ENCODE measurements at places on chromosomes 5 and 9.

DNA sequence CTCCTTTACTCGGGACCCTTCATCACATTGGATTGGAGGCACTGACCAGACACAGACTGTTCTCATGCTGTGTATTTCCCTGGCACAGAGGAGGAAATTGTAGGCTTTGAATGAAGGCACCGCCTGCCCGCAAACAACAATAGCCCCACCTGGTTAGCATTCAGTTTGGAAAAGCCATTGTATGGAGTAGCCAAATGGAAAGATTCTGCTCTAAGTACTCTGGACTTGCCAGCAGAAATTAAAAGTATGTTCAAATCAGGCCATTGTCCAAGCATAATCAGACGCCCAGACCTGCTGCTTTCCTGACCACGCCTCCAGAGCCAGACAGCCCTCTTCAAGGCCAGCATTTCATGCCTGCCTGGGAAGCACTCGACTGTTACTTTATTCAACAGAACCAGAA lies 8.0 kb upstream of the SEMA4D start:
- no peak for DNase-seq

DNA sequence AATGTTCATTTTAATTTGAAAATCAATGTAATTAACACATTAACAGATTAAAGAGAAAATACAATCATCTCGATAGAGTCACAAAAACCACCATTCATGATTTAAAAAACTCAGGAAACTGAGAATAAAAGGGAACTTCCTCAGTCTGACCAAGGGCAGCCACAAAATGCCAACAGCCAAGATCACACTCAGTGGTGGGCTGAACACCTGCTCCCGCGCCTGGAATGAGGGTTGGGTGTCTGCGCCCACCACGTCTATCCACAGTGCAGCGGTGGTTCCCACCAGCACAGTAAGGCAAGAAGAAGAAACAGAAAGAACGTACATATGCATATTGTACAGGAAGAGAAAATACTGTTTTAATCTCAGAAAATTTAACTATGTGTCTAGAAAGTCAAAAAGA lies 11.7 kb upstream of the NSMF start:
- DNase-seq: no peak

DNA sequence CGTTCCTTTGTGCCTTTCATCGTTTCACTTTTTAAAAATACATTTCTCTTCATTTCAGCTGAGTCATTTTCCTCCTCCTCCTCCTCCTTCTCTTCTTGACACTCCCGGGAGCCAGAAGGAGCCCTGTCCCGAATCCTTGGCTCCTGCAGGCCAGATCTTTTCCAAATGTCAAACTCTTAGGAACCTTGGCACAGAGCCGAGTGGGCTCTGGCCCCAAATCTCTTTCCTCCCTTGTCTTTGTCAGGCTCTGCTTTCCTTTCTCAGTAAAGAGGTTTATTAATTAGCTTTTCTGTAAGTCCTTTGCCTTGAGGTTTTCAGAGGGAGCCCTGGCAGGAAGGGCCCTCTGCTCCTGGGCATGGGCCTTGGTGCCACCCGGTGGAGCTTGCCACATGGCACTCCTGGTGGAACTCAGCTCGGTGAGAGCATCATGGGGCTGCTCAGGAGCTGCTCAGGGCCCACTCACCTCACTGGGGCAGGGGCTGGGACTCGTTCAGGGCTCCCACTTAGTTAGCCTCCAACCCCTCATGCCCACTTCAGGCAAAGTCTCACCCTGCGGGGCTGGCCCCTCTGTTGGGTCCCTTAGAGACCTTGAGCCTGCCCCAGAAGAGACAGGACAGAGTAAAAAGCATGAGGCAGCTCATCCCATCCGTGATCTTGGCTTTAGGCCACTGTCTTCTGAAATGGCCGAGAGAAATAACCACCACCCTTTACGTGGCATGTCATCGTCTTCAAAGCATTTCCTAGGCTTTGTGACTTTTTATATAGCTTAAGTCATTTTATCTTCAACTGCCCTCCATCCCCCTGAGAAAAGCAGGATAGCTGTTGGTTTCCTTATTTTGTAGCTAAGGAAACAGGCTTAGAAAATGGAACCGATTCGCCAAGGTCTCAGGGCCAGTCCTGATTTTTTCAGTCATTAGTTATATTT lies 17.1 kb downstream of the STC2 start:
- DNase-seq: peak; percentile 69

DNA sequence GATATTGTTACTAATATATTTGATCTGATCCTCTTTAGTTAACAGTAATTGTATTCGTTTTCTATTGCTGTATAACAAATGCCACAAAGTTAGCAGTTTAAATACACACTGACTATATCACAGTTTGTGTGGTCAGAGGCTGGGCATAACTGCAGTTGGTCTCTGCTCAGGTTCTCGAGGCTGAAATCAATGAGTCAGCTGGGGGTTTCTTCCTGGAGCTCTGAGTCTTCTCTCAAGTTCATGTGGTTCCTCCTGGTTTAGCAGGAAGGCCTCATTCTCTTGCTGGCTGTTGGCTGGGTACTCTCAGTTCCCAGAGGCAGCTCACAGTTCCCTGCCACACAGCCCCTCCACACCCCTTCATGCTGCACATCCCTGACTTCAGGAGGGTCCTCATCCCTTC lies 20.7 kb downstream of the COL23A1 start:
- no peak for DNase-seq

- DNase-seq: no peak
Measured at GRCh38 chr5:25005431-25005830, 360.7 kb upstream of the CDH10 start.

- no peak for DNase-seq
Measured at GRCh38 chr5:122967085-122967484, 69.4 kb downstream of the PPIC start.

GRCh38 chr5:82821846-82822633 lies 255.2 kb downstream of the TMEM167A start:
- DNase-seq: no peak

- DNase-seq: no peak
Measured at GRCh38 chr9:5721279-5722087, 92.6 kb downstream of the RIC1 start.

GRCh38 chr5:91388362-91388761 lies 5.2 kb upstream of the ARRDC3 start:
- DNase-seq: no peak

DNA sequence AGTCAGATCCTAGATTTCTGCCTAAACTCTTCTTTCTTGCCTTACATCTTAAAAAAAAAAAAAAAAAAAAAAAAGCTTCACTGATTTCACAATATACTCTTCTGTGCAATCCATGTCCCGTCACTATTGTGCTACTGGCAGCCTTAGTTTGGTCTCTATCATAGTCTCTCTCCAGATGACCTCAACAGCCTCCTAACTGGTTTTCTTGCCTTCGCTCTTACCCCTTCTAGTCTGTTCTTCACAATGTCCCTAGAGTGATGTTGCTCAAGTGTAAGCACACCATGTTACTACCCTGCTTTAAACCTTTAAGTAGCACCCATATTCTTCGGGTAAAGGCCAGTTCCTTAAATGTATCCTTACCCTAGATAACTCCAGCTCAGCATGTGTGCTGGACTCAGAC lies 25.8 kb downstream of the CD180 start:
- DNase-seq: no peak

DNA sequence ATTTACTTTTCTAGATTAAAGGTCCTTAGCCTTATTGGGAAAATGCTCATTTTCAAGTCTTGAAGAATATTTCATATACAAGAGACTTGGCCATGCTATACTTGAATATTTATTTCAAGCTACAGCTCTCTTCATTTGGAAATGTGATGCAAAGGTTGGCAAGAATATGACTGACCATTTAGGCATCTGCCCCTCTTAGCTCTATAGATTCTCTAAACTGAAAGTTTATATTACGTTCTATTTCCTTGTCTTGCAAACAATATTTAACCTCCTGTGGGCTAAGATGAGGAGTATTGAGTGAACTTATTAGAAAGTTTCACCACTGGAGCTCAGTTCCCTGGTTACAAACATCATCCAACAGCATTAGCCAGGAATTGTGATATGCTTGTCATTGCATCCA lies 593.1 kb downstream of the MAT2B start:
- DNase-seq: no peak

GRCh38 chr5:98930972-98931762 lies 2.4 kb upstream of the CHD1 start:
- DNase-seq: no peak

GRCh38 chr9:104944356-104944755 lies 16.4 kb upstream of the ABCA1 start:
- DNase-seq: no peak

GRCh38 chr5:177369645-177370440 lies 12.1 kb downstream of the RGS14 start:
- no peak for DNase-seq

GRCh38 chr5:17925276-17925675 lies 291.0 kb downstream of the TAF11L14 start:
- DNase-seq: no peak

DNA sequence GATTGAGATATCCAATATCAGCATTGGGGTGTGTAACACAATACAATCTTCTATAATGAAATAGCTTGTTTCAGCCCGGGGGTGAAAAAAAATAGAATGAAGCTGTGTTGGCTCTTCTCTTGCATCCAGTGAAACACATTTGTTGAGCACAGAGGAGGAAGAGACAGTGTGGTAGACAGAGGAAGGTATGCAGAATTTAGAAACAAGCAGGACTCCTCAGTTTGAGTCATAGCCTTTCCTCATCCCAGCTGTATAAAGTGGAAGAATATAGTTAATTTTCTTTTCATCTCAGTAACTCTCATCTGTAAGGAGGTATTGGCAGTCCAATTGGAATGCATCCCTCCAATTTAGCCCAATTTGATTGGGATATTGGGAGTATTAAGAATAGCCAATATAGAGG lies 302.2 kb upstream of the VLDLR start:
- no peak for DNase-seq

GRCh38 chr9:2166203-2166602 lies 151.1 kb downstream of the SMARCA2 start:
- DNase-seq: no peak

- DNase-seq: no peak
Measured at GRCh38 chr5:40945111-40945510, 35.8 kb downstream of the C7 start.

DNA sequence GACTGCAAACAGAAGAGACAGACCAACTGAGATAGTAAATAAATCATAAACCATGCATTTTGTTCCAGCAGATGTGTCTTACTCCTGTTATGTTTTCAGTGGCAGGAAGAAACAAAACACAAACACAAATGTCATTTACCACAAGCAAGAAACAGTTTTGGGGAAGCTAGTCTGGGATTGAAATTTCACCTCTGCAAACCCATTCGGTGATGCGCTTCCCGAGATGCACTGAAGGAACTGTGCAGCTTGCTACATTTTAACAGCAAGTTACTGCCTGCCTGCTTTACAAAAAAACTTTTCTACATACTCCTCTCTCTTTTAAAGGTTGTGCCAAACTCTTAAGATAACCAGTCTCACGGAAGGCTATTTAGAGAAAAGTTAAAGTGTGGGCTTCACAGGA lies 3.2 kb downstream of the MACROH2A1 start:
- DNase-seq: no peak

DNA sequence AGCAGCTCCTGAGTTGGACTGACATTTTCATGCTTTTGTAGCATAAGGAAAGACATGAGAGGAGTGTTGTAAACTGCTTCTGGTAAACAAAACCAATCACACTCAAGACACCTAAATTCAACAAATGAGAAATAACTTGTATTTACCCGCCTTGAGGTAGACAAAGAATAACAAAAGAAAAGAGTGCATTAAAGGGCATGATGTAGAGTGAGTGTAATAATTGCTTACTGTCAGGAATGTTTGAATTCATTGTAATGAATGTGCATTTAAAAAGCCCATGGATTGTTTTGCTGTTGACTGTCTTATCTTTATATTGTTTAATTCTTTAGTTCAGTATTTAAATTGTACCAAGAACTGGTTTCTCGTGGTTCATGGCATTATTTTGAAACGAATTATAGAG lies 61.8 kb downstream of the KDM4C start:
- DNase-seq: no peak

- no peak for DNase-seq
Measured at GRCh38 chr5:92923885-92924284, 657.1 kb downstream of the NR2F1-AS1 start.

DNA sequence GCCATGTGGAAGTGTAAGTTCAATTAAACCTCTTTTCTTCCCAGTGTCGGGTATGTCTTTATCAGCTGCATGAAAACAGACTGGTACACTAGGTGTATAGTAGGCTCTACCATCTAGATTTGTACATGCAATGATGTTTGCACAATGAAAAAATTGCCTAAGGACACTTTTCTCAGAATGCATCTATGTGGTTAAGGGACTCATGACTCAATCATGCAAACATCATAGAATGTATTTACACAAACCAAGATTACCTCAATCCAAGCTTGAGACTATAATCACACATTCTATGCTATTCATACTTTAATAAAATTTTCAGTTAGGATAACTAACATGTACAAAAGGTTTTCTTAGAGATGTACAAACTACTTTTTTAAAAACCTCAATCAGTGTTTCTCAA lies 1164.5 kb downstream of the CDH12 start:
- DNase-seq: no peak

GRCh38 chr9:35490155-35490909 lies 421 bp downstream of the RUSC2 start:
- DNase-seq: no peak

- no peak for DNase-seq
Measured at GRCh38 chr5:98847054-98847453, 73.6 kb downstream of the RGMB start.

GRCh38 chr9:122835313-122835731 lies 6.9 kb upstream of the PDCL start:
- DNase-seq: no peak

DNA sequence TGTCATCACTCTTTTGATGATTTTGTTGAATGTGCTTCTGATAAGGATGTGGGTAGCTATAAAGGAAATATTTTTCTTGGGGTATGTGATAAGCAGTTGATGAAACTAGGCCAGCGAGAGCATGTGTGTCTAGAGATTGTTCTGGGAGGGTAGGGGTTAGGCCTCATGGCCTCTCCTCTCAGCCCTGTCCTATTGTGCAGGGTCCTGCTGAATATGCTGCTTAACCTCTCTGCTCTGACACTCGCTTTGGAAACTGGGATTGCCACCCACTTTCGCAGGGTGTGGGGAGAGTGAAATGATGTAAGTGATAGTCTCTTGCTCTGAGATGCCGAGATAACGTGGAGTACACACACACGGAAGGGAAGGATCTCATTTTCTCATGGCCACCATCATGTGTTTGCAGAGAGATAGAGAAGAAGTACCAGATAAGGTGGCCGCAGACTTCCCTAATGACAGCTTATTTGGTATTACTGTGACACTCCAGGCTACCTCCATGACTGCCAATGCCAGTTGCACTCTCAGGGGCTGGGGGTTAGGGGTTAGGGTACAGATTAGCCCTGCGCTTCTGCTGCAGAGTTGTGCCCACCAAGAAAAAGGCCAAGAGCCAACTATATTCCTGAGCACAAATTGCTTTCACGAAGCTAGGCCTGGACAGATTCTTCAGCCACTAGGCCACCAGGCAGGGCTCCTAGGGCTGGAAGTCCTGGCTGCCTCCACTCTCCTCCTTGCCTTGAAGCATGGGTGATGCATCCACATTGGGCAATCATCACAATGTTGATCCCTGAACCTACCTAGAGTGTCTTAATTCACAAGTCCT lies 25.2 kb upstream of the TNFAIP8 start:
- DNase-seq: no peak

All from ascending aorta (tissue), 2 donors.